ENCODE measurements at places on chromosomes 16 and 17.

DNA sequence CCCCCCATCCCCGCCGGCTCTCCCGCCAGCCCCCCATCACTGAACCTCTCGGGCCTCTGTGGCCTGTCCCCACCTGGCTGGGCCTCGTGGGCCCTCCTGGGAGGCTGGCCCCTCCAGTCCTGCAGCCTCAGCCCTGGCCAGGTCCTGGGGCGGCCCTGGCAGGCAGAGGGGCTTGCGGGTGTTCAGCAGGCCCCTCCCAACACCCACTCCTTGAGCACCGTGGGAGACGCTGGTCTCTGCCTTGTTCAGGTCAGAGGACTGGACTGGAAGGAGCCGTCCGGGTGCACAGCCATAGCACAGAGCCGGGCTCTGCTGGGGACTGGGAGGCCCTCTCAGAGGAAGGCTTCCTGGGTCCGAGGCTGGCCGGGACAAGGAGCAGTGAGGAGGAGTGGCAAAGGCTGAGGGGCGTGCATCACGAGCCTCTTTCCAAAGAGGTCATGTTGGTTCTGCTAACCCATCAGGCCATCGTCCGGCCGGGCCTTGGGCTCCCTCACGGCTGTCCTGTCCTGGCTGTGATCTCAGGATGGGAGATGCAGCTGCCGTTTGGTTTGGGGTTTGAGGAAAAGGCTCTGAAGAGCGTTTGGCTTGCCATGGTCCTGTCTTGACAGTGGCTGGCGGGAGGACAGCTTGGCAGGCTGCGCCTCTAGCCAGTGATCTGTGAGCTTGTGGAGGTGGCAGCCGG lies 6.3 kb upstream of the PABPN1L start:
- DNase-seq = no peak

GRCh38 chr16:17395849-17396480 lies 74.8 kb downstream of the XYLT1 start:
- no peak for DNase-seq

- no peak for DNase-seq
Observed at GRCh38 chr16:78686601-78687000, 587.1 kb downstream of the WWOX start.

GRCh38 chr17:43855061-43855460 lies 8.1 kb downstream of the CD300LG start:
- no peak for DNase-seq

- no peak for DNase-seq
Observed at GRCh38 chr17:67676305-67676704, 41.4 kb upstream of the NOL11 start.

DNA sequence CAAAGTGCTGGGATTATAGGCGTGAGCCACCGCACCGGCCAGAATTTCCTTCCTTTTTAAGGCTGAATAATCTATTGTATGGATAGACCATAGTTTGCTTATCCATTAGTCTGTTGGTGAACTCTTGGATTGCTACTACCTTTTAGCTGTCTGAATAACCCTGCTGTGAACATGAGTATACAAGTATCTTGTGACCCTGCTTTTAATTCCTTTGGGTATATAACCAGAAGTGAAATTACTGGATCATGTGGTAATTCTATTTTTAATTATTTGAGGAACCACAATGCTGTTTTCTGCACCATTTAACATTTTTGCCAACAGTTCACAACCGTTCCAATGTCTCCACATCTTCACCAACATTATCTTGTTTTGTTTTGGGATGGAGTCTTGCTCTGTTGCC lies 4.6 kb upstream of the OTOA start:
- no peak for DNase-seq

GRCh38 chr17:16027708-16028584 lies 28.3 kb downstream of the TTC19 start:
- DNase-seq = no peak

DNA sequence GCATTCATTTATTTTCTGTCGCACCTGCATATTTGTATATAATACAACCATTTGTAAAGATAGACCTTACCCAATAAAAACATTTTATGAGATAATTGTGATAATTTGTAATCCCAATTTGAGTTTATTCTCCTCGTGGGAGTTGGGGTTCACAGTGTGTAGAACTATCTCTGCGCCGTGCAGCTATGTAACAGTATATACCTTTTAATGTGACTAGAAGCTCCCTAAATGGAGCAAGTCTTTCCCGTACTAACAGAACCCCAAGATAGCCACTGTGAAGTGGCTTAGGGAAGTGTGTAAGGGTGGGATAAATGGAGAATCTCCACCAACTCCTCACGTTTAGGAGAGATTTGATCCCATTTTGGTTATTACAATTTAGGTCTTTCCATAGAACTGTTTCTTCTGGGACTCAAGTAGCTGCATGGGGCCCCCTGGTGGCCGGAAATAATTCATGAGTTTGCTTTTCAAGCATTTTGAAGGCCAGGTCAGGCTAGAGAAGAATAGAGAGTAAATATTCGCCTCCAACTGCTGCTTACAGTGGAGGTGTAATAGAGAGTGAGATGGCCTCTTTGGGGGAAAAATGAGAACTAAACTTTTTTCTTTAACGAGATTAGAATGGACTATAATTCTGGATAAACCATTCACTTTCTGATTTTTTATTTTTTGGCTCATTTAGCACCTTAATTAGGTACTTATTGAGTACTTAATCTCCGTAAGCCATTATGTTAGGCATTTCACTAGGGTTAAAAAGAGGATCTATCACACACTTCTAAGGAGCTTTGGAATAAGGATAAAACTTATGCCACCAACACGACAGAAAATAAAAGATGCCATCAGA lies 4.5 kb downstream of the TMEM100 start:
- DNase-seq = peak; percentile 60

- no peak for DNase-seq
Observed at GRCh38 chr17:44338702-44339101, 6.4 kb upstream of the GRN start.

- DNase-seq = peak; percentile 96
Observed at GRCh38 chr16:31869511-31870201, 4.0 kb upstream of the ZNF267 start.

GRCh38 chr17:5757314-5757907 lies 173.1 kb upstream of the NLRP1 start:
- DNase-seq = no peak

DNA sequence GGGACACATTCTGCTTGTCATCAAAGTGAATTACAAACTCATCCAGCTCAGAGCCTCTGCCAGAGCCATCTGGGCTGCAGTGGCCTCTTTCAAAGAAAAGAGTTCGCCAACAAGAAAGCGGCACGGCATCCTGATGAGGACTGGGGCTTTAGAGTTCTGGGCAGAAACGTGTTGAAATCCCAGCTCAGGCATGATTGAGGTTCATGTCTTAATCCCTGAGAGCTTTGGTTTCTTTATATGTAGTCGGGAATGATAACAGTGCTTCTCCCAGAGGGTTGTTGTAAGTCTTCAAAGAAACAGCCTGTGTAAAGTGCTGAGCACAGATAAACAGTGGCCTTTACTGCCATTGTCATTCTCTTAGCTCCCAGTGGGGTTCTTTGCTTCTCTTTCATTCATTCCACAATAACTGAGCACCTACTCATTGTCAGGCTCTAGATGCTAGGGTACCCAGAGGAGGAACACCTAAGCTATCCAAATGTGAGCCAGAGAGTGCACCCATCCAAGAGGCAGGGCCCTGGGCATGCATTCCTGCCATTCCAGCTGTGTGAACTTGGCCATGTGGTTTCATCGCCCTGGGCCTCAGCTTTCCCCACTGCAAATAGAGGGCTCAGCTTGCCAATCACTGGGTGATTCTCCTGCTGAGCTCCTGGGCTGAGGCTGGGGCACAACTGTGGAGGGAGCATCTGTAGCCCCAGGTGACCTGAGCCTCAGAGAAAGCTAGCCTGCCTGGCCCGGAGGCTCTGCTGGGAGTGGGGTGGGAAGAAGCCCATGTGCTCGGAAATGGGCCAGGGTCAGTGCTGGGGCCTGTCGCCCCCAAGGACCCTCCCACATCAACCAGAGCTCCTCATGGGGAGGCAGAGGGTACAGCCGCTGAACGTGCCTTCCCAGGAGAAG lies 38.3 kb upstream of the CRHR1 start:
- DNase-seq = no peak

GRCh38 chr16:18931756-18932155 lies 5.5 kb upstream of the SMG1 start:
- no peak for DNase-seq

DNA sequence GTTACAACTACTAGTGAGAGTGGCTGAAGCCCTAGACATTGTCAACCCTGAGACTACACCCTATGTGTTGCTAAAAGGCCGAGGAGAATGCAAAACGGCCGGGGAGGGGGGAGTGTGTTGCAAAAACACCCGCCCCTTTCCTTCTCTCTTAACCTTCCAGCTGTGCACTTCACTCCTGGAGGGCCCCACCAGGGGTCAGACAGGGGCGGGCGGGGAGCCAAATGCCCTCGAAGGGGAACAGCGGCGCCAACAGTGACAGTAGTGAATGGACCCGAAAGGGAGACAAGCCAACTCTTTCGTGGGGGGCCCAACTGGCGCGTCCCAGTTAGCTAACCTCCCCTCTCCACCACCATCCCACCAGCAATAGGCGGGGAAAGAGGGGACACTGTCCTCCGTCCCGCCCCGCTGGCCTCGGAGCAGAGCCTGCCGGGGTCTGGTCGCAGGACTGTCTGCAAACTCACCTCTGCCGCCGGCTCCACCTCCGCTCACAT lies 352 bp downstream of the MARF1 start:
- peak; percentile 41 for DNase-seq

GRCh38 chr17:65359016-65359415 lies 202.4 kb downstream of the AXIN2 start:
- no peak for DNase-seq

GRCh38 chr17:79127534-79128135 lies 53.0 kb downstream of the ENGASE start:
- no peak for DNase-seq

DNA sequence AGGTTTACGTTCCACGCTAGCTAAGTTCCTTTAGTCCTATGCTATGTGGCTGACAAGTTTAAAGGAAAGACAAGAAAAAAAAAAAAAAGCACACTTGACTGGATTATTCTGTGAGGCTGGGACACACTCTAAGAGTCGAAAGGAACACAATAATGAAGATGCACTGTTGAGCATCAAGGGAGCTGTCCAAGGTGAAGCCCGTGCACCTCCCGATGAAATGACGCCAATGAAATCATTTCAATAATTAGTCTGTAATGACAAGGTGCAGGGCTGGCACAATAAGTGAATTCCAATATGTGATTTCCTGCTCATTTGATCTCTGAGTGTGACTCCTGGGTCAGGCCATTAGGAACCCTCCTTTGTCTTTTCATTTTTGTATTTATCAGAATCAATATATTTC lies 232.9 kb downstream of the CDH13 start:
- DNase-seq = no peak

DNA sequence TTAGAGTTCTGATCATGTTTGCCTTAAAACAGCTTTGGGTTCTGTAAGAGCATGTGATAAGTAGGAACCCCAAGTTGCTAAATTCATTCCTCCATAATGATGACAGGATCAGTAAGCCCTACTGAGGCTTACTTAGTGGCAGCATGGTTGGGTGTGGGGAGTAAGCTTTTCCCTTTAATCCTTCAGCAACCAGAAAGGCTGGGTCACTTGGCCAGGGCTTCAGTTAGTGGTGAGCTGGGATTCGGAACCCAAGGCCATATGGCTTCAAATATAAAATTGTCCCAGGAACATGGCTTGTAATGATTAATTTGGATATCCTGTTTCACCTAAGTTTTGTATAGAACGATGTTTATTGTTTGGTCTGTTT lies 850 bp downstream of the GINS3 start:
- DNase-seq = no peak

DNA sequence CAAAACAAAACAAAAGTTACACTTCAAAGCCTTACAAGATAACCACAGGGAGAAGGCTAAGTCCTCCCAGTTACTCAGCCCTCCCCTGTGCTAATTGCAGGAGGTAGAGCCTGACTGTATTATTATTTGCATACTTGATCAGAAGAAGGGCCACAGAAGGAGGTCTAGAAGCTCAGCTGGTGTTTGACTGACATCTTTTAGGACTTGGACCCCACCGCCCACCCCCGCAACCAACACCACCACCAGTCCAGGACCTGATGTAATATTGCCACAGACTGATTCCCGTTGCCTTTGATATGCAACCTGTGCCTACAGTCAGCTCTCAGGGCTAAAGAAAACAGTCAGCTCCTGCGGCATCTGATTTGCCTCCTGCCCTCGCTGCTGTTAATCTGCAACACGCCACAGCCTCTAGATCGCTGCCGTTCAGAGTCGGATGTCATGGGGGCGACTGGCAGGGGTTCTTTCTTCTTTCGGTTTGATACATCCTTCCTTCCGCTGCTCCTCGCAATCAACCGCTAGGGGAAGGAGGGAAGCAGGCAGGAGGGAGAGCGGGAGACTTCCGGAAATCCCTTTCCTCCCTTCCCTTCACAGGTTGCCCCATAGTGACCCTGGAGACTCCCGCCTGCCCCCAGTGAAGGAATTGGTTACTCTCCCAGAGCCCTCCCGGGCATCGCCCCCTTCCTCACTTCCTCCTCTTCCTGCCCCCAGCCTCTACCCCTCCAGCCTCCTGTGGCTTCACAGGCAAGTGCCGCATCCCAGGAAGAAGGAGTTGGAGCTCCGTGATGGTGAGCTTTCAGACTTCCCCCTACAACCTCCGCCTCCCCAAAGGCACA lies 90.5 kb upstream of the SOX9 start:
- DNase-seq = peak; percentile 64

DNA sequence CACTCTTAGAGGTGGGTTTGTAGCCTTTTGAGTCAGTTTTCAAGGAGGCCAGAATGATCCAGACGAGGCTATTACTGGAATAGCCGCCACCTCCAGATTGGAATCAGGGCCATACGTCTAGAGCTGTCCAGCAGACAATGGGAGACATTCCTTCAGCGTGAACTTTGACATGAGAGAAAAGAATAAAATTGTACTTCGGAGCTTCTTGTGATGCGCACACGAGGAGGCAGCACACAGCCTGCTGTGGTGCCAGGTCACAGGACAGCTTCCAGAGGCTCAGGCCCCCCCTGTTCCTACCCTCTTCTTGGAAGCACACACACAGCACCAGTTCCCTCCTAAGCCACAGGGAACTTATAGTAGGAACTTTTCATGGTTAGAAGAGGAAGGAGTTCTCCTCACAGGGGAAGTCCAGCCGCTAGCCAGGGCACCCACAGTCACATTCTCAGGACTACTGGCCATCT lies 81.0 kb downstream of the VPS53 start:
- DNase-seq = no peak

DNA sequence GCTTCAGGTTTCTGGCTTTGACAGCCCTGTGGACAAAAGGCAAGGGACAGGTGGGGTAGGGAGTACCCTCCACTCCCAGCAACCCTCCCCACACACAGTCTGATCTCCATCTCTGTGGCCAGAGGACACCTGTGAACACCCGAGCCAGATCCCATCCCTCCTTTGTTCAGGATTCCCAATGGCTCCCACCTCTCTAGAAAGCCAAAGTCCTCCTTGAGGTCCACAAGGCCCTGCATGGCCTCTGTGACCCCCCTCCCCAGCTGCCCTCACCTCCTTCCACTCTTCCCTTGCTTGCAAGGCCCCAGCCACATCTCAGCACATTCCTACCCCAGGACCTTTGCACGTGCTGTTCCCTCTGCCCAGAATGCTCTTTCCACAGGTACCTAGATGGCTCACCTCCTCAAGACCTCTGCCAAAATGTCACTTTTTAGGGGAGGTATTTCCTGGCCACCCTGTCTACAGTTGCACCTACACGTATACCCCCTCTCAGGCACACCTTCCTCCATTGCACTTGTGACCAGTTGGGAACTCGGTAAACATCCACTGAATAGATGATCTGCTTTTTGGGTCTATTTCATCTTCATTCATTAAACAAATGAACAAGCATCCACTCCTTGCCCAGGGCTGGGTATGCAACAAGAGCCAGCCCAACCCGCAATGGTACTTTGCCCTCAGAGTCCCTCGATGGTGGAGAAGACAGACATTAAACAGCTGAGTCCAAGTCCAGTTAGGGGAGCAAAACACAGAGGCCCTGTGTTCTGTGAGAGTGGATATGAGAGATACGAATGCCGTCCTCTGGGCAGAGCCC lies 107.0 kb downstream of the CRLF3 start:
- no peak for DNase-seq

- DNase-seq = no peak
Observed at GRCh38 chr17:40525294-40525693, 23.9 kb upstream of the TNS4 start.

Data from Jurkat, Clone E6-1 (cell line).